ENCODE measurements at places on chromosomes 16 and 17.

GRCh38 chr17:33874617-33875060 is 380.4 kb upstream of the CCL2 start:
- no peak for DNase-seq

- no peak for DNase-seq
These were observed 21.7 kb downstream of the PRMT7 start for GRCh38 chr16:68332411-68333121.

DNA sequence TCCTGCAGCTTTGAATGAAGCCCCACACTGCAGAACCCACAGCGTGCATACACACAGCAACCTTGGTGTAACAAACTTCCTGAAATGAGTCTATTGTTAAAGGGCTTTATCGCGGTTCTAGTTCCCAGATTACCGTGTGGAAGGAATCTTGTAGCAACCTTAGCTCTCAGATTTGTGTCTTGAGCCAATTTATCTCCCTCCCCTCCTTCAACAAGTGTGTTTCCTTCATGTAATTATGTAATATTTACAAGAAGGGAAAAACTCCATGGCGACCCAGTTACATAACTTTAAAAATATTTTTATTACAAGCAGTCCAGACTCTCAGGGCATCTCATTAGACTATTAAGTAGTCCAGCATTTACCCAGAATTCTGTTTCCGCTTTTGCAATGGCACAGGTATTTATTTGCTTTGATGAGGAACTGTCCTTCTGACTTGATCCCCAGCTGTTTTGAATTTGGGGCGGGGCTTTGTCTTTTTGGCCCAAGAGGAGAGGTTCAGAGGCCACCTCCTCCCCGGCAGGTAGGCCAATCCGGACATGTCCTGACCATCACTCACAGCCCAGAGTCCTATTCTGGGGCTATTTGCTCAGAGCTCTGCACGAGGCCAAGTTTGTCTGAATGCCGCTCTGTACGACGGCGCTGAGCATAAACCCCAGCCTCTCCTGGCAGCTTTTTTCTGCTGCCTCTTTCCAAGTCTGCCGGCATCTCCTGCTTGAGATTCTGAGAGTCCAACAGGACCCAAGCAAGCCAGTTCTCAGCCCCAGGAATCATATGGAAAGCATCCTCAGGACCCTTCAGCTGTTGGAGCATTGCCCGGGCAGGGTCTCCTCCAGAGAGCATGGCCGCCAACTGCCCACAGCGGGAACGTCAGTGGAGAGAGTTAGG is 35.6 kb downstream of the CLEC16A start:
- DNase-seq, result no peak

- DNase-seq, result no peak
These were observed 10.8 kb upstream of the ITGA3 start for GRCh38 chr17:50045154-50045553.

- no peak for DNase-seq
These were observed 4.6 kb downstream of the GAN start for GRCh38 chr16:81319221-81319912.

DNA sequence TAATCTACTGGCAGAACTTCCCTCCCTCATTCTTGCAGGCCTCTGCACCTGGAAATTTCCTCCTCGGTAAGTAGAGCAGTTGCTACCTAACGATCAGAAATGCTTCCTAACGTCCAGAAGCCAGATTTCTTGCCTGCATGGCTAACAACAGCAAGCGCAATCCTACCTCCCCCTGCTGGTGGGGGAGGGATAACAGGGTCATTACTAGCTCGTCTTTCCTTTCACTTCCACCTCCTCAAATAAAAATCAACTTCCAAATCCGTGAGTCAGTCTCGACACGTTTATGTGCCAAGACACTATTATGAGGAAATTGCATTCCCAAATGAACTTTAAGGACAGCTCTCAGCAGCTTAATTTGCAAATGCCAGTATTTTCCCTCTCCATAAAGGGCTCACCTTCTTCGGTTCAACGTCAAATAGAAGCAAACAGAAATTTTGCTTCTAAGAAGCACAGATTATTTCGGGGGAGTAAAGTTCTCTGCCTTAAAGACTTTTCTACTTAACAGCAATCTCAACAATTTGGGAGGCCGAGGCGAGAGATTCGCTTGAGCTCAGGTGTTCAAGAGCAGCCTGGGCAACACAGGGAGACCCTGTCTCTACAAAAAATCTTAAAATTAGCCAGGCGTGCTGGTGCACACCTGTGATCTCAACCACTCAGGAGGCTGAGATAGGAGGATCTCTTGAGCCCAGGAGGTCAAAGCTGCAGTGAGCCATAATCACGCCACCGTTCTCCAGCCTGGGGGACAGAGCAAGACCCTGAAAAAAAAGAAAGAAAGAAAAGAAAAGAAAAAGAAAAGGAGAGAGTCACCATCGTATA is 188.6 kb upstream of the PSMD7 start:
- DNase-seq, result no peak

DNA sequence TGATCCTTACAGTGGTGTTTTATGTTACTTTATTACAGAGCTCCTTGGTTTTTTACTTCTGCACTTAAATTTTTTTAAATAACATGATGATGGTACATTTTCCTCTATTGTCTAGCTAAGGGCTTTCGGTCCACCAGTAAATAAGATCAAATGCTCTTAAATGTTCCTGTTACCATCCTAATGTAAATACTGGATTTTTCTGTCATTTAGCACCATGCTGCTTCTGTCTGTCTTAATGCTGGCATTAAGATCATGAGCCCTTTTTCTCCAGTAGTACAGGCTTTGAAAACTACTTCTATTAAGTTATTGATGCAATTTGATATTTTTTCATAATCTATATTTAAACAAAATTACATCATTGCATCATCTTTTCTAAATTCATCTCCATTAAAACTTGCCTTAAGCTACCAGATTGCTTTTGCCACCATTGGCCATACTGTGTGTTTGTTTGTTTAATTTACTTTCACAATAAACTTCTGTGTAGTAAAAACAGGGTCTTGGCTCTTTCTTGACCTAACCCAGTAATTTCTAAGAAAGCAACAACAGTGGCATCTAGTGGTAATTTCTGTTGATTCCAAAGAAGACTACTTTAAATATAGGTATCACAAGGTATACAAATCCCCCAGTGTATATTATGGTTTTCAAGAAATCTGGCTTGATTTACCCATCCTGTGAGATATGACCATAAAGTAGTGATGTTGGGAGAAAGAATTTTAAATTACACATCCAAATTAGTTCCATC is 9.0 kb upstream of the PHAF1 start:
- no peak for DNase-seq

DNA sequence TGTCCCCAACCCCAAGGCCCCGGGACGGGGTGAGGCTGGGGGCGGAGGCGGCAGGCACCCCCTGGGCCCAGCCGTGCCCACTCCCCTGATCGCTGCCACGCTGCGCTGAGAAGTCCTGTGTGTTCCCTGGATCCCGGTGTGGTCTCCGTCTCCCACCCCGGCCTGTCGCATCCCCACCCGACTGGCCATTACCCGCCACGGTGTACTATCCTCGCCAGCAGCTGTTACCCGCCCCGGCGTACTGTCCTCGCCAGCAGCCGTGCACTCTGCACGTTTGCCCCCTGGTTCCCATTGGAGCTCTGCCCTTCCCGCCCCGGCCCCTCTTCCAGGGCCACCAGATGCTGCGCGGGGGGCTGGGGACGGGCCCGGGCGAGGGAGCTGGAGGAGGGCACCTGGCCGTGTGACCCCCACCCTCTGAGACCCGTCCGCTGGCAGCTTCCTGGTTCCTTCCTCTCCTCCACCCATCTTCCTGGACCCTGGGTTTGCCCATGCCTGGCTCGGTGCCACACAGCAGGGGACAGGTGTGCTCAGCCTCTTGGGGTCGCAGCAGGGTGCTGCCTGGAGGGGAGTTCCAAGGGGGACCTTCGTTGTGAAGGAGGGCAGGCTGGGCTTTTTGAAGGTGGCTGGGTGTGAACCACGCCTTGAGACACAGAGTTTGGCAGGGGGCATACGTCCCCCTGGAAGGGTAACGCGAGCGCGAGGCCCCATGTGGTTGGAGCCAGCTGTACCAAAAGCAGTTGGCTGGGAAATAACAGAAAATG is 19.7 kb downstream of the BAHCC1 start:
- DNase-seq, result no peak

- no peak for DNase-seq
These were observed 916.1 kb downstream of the KCNJ2 start for GRCh38 chr17:71085238-71086033.

DNA sequence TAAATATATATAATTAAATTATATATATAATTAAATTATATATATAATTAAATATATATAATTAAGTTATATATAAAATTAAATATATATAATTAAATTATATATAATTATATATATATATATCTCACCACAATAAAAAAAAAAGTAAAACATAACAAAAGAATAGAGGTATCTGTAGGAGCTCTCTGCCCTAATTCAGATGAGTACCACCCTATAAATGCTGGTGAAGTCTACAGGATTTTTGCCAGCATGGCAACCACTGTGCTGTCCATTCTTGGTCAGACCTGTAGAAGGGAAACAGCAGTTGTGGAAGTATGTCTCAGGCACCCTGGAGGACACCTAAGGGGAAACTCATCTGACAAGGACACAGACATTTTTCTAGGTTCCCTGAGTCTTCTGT is 259.7 kb downstream of the PRKCA start:
- DNase-seq, result no peak

- DNase-seq, result no peak
These were observed 5.7 kb upstream of the KRT13 start for GRCh38 chr17:41511116-41511515.

DNA sequence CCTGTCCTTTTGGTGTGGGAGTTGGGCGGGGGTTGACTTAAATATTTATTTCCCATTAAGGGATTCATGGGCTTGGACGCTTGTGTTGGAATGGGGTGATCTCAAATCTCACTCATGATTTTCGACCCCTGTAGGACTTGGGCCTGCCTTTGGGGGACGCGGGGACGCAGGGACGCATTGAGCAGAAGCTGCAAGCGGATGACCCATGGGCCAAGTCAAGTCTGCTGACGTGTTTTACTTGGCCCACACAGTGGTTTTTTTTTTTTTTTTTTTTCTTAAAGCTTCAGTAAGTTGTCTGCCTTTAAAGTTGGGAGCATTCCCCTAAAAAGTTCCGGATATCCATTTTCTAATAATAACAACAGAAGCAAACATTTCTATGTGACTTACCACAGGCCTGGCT is 28.9 kb downstream of the CMIP start:
- no peak for DNase-seq

DNA sequence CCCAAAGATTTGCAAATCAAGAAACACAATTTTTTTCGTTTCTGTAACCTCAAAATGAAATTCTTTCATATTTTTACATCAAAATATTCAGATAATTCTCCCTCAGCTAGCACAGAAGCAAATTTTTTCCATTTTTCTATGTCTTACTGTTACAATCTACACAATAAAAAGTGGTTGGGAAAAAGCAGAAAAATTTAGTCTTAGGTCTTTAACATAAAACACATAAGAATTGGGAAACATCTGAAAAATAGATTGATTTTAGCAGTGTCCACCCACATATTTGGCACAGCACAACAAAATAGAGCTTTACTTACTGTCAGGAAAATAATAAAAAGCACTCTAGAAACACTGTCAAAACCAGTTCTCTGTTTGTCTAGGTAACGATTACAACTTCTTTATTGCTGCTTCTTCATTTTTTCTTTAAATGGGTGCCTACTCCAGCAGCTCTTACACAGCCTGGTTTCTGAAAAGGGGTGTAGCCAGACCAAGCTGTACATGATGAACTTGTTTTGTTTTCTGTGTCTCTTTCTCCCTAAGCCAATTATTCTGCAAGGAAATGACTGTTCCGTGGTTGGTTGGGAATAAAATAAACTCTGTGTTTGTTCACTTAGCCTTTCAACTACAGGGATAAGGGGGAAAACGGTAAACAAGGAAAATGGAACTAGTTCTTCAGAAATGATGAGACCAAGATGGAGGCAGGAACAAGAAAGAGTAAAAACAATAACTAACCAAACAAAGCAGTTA is at the start of gene ABCA6:
Gene ABCA6 (minus strand): TSS at position 465 of the 744 bp plus-strand sequence. CDS start 1,192 bp downstream, outside the sequence.
- no peak for DNase-seq

DNA sequence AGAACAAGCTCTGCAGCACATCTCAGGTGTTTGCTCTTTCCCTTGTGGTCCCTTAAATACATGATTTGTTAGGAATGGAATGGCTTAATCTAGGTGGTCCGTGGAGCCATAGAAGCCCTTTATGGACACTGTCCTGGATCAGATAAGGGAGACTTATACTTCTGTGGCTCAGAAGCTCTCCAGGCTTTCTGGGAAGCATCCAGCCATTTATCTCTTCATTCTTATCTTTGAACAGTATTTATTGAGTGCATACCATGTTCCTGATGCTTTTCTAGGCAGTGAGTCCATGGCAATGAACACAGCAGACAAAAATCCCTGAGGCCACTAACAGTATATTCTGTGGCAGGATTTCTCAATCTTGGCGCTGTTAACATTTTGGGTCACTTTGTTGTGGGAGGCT is 474.5 kb upstream of the EEF2KMT start:
- DNase-seq, result no peak

DNA sequence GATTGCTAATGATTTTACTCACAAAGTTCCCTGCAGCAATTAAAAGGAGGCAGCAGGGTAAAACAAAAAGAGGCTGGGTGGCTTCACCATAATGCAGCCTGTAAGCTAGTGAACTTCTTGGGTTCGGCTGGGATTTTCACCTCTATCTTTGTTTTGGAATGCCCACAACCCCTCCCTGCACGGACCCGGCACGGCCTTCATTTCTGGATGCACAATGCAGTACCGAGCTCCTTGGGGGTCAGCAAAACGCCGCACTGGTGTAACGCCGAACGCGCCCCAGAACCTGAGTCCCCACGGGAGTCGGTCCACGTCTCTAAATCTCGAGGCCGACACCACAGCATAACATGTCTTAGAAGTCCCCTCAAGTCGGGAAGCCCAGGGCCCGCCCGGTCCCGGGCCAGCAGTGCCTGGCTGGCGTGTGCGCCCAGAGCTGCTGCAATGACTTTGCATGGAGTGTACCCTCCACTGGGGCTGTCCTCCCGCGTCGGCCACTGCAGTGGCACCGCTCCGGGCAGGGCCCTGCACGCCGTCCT is 759 bp downstream of the UBE2O start:
- DNase-seq, result no peak

DNA sequence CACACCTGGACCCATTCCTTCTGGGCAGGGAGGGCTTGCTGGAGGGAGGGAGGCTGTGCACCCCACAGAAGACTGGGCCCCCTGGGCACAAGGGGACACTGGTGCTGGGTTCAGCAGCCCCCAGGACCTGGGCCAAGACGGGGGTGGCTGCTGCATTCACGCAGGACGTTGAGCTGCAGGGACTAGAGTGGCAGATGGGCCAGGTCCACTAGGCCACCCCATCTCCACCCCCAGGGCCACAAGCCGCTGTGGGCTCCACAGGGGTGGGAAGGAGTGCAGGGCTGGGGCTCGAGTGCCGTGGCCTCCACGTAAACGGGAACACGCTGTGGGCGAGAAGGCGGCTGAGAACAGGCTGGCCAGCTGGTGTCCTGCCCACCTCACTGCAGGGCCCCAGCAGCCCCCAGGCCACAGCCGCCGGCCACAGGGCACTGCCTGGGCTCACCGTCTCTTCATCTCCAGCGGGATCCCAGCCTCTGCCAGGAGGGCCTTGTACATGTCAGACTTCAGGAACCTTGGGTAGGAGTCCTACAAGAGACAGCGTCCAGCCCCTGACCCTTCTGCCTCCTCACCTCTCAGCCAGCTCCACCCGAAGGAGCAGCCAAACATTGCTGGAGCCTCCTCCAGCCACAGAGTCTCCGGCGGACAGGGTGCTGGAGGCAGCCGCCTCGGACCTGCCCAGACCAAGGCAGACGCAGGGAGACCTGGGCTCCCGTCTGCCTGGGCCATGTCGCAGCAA is 6.5 kb downstream of the RGS11 start:
- no peak for DNase-seq

GRCh38 chr16:29975811-29976511 is 2.3 kb downstream of the TAOK2 start:
- DNase-seq, result no peak

- peak; percentile 13 for DNase-seq
These were observed 527 bp downstream of the CIAPIN1 start for GRCh38 chr16:57446531-57447185.

GRCh38 chr17:72976971-72977770 is 115.3 kb downstream of the SLC39A11 start:
- no peak for DNase-seq
